Cortex of kidney (tissue), 1 donor: ENCODE measurements at places on chromosomes 2 and 18.

DNA sequence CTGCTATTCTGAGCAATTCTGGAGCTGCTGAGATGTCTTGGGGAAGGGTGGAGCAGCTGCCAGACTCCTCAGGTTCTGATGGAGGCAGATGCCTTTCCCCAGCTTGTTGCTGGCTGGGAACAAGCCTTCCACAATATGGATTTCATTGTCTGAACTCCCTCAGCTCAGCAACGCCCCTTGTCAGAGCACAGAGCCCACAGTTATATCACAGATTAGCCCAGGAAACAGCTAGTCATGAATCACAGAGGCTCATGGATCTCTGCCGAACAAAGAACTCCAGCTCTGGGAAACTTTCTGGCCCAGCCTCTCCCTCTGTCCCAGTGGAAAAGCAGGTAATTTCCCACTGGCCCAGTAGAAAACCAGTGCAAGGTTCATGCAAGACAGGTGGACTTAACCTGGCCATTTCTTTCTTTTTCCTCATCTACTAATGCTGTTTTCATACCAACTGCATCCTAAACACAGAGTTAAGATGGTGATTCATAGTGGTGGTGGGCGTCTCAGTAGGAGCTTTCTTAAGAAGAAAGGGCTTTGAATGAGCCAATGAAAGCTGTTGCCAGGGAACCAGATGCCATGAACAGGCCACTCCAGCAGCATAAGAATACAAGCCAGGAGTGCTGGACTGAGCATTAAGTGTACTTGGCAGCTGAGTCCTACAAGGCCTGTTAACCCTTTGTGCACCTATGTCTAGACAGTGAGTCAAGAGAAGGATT lies 8.7 kb upstream of the KIAA2012 start:
- no peak for DNase-seq

DNA sequence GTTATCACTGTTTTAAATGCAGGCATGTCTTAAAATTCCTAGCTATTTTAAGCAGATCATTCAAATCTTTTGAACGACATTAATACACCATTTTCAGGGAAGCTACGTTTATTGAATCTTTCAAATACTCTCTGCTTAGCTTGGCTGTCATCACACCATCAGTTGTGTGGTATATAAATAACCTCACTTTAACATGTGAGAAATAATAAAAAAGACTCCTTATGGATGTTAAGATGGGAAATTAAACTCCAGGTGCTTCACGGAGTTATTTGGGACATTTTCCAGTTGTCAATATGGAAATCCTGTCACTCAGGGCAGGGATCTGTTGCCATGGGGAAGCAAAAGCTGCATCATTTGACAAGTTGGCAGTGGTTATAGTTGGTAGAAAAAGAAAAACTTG lies 649.2 kb upstream of the CDH2 start:
- no peak for DNase-seq

DNA sequence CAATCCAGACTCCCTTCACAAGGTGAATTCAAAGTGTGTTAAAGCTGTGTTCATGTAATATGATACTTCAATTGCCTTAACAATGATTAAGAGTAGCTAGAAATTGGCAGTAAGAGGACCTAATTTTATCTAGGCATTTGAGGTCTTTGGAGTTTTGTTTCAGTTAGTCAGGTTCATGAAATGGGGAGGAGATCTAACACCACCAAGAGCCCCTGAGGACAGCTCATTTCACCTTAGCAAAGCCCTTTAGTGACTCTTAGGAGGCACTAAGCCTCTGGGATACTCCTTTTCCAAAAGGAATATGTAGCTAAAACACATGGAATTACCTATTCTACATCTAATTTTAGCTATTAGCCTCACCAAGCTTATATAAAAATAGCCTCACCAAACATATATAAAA lies 716.5 kb upstream of the RAB6C start:
- no peak for DNase-seq

DNA sequence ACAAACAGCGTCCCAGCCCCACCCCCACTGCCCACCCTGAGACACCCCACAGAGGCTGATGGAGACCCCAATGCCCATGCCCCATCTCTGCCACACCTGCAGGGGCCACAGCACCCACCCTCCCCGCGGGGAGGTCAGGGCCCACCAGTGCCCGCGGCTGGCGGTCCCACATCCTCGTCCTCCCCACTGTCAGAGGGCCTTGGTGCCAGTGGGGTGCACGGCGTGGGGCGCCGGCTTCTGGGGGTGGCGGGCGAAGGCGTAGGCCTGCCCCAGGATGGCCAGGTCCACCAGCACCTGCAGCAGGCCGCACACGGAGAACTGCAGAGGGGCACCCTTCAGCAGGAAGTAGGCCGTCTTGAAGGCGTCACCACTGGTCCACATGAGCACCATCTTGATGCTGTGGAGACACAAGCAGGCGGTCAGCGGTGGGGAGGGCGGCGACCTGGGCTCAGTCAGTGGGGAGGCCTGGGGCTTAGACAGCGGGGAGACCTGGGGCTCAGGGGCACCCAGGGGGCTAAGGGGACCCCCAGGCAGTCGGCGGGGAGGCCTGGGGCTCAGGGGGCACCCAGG lies 47.6 kb downstream of the SLC66A2 start:
- no peak for DNase-seq

DNA sequence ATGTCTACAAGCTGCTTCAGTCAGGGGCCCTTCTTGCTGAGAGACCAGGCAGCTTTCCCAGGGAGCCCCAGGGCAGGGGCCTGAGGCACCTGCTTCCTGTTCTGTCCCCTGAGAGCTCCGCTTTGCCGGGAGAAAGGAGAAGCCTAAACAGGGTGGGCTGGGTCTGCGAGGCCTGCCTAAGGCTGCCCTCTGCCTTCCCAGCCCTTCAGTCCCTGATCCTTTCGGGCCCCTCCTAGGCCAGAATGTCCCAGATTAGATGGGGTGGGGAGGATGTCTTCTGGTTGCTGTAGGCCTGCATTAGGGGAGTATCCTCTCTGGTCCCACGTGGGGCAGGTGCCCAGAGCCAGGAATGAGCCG lies 72.4 kb downstream of the TGOLN2 start:
- DNase-seq: no peak

- no peak for DNase-seq
Measured at GRCh38 chr2:54350426-54350825, 94.4 kb upstream of the TSPYL6 start.
